Hippocampal formation (tissue), 2 donors: ENCODE measurements at places on chromosomes 13 and 19.

DNA sequence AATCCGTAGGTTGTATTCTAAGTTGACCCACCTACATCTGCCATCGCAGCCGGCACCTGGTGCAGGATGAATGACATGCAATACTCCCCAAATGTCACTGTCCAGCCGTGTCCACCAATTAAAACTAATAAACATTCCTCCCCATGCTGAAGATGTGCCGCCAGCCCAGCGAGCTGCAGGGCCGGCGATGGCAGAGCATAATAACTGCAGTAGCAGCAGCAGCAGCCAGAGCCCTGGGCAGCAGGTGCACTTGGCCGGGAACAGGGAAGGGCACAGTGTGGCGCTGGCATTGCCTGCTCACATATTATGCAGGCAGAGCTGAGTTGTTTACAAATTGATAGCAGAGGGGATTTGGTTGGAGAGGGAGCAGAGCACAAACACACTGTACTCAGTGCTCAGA is 754.9 kb downstream of the OLFM4 start:
- no peak for DNase-seq

DNA sequence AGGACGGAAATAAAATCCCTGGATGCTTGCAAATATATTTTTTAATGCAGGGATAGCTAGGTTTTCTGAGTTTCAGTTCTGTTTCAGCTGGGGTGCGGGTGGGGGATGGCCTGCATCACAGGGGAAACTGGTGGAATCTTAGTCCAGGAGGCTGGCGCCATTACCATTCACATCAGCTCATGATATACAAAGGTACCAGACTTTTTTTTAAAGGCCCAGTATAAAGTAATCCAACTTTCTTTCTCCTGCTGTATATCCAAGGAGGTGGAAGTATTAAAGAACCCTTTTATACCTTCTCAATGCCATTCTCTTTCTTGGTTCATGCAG is 343.8 kb downstream of the KCNRG start:
- no peak for DNase-seq

DNA sequence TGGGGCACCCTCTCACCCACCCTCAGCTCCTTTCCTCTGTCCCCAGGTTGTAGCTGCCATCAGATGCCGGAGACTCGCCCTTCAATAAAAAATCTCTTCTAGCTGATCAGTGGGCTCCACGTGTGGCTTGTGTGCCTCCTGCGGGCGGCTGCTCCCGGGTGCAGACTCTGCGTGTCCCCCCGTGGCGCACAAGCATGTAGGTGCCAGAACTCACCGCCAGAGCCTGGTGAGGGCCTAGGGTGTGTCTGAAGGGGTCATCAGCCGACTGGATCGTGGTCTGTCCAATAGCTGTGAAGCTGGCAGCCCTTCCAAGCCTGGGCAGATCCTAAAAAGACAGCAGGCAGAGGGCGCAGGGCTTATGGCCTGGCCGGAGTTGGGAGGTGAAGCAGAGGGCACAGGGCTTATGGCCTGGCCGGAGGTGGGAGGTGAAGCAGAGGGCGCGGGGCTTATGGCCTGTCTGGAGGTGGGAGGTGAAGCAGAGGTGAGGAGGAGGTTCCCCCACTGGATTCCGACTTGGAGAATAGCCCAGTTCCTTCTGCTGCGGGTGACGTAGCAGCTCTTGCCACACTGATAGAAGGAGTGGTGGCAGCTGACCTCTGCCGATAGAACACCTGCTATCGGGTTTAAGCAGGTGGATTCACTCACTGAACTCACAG is 11.7 kb downstream of the NOP53 start:
- DNase-seq = no peak

DNA sequence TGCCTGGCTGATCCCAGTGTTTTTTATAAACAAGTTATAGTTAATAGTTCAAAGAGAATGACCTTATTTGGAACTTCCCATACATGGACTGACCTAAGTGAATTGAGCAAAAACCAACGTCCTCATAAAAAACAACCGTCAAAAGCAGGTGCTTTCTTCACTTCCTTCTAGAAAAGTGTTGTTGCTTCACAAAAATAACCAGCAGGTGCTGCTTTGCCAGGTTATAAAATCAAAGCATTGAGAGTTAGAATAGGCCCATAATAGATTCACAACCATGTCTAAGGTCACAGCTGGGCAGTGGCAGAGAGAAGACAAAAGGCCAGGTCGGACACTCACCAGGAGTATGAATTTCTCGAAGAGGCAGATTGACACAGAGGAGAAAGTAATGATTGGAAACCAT is 9.5 kb downstream of the RUBCNL start:
- no peak for DNase-seq

DNA sequence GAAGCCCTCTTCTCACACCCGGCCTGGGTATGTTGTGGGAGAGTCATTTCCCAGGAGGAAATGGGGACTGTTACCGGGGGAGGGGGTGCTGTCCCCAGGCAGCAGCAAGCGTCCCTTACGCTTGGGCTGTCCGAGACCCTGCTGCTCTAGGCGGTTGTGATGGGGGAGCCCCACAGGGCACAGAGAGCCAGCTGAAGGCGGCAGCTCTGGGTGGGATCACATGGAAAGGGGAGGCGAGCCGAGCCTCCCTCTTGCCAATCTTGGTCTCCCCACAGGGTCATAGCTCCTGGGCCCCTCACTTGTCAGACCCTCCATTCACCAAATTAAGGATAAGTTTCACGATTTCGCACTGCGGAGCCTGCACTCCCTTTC is 22.0 kb downstream of the EPN1 start:
- DNase-seq = no peak
